Right ventricle myocardium superior (tissue), 1 donor: ENCODE measurements at places on chromosomes 5 and 9. TPM values are rescaled to one million over a fixed set of nuclear protein-coding genes. Genes with fewer than 3 reads are reported as not detected.

The SLC26A2 gene
- 2.9 TPM for total RNA-seq

The ISL1 gene
- not detected for total RNA-seq

The KCNT1 gene
- 3.9 TPM for total RNA-seq

The IFNA14 gene
- not detected for total RNA-seq

The PPP2R2B gene
- total RNA-seq = 0.19 TPM

The HMCN2 gene
- total RNA-seq = 5.2 TPM

The GPR150 gene
- total RNA-seq = not detected

The NIM1K gene
- 0.22 TPM for total RNA-seq

The TRPM3 gene
- 0.16 TPM for total RNA-seq

The RALGPS1 gene
- total RNA-seq = 17.7 TPM

The ATOX1 gene
- total RNA-seq = 61.7 TPM

GRCh38 chr9:130414910-130415746 lies 29.6 kb upstream of the ASS1 start:
- no peak for DNase-seq

- DNase-seq = no peak
These were observed 85.5 kb upstream of the MAP1B start for GRCh38 chr5:72021651-72022357.

DNA sequence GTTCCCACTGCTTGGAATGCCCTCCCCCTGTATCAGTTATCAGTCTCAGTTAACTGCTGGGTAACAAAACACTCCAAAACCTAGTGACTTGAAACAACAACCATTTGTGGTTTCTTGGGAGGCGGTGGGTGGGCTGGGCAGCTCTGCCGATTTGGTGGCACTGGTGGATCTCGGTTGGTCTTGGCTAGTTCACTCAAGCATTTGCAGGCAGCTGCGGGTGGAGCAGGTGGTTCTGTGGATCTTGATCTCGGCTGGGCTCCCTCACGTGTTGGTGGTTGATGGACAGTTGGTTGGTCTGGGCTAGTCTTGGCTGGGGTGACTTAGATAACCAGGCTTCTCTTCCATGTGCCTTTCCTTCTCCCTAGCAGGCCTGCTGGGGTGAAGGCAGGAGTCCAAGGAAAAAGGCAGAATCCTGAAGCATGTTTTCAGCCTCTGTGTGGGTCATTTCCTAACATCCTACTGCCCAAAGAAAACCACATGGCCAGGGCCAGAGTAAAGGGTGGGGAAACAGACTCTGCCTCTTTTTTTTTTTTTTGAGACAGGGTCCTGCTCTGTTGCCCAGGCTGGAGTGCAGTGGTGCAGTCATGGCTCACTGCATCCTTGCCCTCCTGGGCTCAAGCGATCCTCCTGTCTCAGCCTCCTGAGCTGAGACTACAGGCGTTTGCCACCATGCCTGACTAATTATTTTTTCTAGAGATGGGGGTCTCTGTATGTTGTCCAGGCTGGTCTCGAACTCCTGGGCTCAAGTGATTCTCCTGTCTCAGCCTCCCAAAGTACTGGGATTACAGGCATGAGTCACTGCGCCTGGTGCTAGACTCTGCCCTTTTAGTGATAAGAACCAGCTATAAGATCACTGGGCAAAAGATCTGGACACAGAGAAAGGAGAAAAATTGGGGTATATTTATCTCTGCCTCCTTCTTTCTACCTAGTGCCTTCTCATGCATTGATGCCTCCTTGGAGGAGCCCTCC lies 183.7 kb downstream of the RGS3 start:
- no peak for DNase-seq

DNA sequence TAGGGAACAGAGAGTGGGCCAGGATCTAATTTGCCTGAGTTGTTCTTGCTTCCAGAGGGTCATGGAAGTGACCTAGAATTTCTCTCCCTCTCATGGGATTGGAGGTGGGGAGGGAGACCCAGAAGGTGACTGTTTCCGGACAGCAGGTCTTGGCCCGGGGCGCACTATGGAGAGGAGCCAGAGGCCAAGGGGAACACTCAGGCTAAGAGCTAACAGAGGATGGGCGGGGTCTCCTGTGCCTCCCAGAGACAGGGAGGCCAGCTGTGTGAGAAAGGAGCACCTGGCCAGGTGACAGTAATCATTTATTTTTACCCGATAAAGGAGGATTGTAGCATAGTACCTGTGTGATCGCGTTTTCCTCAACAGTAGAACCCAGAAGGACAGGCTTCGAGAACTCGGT lies 50.9 kb upstream of the ANKH start:
- no peak for DNase-seq

- DNase-seq = no peak
These were observed 311.5 kb upstream of the DAP start for GRCh38 chr5:11072568-11072967.

- no peak for DNase-seq
These were observed 345.9 kb upstream of the NUDT12 start for GRCh38 chr5:103908336-103909080.

GRCh38 chr9:95595721-95596295 lies 79.0 kb upstream of the PTCH1 start:
- no peak for DNase-seq

- DNase-seq = no peak
These were observed 269.9 kb downstream of the MAN2A1 start for GRCh38 chr5:109959652-109960051.

- DNase-seq = no peak
These were observed 46.8 kb downstream of the APTX start for GRCh38 chr9:32954642-32955041.

GRCh38 chr5:80204808-80205614 lies 50.8 kb downstream of the SERINC5 start:
- DNase-seq = no peak

DNA sequence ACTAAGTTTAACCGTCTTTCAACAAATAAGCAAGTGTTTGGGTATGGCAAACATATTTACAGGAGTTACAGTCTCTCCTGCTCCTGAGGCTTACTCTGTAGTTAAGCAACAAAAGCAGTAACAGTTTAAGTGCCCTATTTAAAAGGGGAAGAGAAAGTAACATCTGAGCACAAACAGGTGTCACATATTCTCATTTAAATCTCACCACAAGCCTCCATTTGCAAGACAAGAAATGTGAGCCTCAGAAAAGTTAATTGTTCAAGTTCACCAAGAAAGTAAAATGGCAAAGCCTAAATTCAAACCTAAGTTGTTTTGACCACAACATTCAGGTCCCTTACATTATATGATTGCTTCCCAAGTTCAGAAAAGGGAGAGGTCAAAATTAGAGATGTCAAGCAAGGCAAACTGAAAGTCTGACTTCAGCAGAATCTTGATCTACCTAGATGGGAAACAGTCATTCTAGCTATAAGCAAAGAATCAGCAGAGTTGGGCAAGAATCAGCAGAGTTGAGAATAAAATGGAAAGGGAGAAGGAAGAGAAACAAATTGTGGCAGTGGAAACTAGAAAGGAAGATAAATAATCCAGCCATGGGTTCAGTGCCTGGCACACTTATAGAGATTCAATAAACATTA lies 93.4 kb downstream of the STRBP start:
- DNase-seq = no peak

GRCh38 chr9:10130061-10130675 lies 482.6 kb downstream of the PTPRD start:
- no peak for DNase-seq

DNA sequence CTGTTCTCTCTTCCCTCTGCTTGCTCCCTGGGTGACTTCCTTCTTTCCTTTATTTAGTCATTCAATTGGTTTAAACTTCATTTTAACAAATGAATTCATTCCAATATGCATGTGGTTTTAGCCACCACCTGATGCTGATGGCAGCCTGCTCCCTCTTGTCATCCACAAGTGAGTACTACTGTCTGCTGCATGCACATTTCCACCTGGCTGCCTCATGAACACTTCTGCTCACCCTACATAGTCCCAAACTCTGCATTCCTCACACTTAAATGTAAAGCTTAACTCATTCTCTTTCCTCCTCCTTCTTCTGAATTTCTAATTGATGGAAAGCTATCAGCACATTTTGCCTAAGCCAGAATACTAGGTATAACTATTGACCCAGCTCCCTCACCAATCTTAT lies 184.7 kb upstream of the ZNF462 start:
- no peak for DNase-seq

- DNase-seq = no peak
These were observed 111.1 kb downstream of the ARRDC3 start for GRCh38 chr5:91271999-91272398.

- no peak for DNase-seq
These were observed 231.7 kb downstream of the ARHGAP26 start for GRCh38 chr5:143001764-143002351.

DNA sequence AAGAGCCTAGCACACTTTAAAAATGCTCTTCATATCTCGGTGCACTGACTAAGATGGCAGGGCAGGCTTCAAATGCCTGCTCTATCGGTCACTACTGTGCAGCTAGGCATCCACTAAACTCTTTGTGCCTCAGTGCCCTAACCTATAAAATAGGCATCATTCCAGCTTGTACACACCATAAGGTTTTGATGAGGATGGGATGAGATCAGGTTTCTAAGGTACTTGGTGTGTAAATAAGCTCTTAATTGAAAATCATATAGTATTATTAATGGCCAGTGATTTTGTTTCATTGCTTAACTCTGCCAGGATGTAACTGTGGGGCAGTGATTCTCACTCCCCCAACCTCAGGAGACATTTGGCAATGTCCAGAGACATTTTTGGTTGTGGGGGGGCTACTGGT lies 78.5 kb downstream of the ALDH1A1 start:
- no peak for DNase-seq

GRCh38 chr9:92707530-92707929 lies 37.6 kb upstream of the IPPK start:
- no peak for DNase-seq

DNA sequence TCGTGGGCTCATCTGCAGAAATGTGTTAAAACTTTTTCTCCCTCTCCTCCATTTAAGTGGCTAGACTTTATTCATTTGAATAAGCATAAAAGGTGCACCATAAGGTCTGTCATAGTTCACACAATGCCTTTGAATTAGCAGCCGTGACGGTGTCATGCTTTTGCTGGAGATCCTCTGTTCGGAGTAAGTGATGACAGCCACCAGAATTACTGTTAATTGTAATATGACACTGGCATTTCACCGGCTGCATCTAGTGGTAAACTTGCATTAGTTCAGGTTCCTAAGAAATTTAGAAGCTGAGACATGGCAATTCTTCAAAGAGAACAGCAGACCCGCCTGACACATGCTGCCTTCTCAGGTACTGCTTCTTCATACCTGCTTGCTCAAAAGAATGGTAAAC lies 241.7 kb downstream of the EBF1 start:
- no peak for DNase-seq

- DNase-seq = no peak
These were observed 337.5 kb downstream of the NR2F1-AS1 start for GRCh38 chr5:93243481-93243880.

GRCh38 chr5:115180165-115180709 lies 10.5 kb upstream of the TRIM36 start:
- peak; percentile 49 for DNase-seq

DNA sequence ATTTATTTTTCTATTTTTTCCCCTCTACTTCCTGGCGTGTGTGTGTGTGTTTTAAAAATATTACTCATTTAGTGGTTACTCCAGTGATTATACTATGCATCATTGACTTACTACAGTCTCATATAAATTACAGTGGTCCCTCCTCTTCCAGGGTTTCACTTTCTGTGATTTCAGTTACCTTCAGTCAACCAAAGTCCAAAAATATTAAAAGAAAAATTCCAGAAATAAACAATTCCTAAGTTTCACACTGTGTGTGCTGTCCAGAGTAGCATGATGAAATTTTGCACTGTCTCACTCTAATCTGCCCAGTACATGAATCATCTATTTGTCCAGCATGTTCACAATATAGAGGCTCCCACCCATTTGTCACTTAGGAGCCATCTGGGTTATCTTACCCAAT lies 47.4 kb upstream of the CCDC112 start:
- DNase-seq = no peak

DNA sequence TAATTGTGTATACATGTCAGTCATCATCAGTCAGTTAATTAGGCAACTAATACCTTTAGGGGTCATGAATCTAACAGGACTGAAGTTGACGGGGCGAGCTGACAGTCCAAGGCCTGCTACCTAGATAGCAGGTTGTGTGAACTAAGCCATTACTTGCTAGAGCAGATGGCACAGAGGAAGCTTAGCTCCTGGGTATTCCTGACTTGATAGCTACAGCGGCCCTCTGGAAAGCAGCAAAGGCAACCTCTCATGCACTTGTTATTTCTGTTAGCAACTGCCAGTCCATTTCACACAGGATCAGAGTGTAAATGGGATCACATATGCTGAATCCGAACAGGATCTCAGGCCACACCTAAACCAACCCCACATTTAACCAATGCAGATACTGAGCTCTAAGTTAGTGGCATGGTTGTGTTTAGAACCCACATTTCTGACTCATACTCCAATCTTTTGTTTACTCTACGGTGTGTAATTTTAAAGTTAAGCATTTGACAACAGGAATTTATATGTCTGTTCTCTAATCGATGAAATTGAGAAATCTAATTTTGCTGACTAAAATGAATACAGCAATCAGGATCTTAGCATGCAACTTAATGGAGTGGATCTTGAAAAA lies 521.3 kb upstream of the ZNF608 start:
- DNase-seq = no peak

DNA sequence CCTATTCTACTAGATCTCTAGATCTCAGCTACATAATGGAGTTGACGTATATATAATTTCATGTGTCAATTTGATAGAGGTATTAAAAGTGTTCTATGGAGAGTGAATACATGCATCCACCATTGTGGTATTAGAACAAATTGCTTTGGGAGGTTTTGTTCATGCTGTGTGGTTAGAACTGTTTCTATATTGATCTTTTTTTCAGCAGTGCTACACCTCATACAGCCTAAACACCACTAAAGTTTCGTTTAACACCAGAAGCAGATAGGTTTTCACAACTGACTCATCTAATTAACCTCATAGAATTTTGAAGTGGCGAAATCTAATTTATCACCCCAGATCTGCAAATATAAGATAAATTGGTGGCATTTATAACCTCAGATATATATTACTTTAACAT lies 269.4 kb upstream of the SEMA6A start:
- no peak for DNase-seq

GRCh38 chr9:20289423-20290010 lies 332.8 kb downstream of the MLLT3 start:
- no peak for DNase-seq

DNA sequence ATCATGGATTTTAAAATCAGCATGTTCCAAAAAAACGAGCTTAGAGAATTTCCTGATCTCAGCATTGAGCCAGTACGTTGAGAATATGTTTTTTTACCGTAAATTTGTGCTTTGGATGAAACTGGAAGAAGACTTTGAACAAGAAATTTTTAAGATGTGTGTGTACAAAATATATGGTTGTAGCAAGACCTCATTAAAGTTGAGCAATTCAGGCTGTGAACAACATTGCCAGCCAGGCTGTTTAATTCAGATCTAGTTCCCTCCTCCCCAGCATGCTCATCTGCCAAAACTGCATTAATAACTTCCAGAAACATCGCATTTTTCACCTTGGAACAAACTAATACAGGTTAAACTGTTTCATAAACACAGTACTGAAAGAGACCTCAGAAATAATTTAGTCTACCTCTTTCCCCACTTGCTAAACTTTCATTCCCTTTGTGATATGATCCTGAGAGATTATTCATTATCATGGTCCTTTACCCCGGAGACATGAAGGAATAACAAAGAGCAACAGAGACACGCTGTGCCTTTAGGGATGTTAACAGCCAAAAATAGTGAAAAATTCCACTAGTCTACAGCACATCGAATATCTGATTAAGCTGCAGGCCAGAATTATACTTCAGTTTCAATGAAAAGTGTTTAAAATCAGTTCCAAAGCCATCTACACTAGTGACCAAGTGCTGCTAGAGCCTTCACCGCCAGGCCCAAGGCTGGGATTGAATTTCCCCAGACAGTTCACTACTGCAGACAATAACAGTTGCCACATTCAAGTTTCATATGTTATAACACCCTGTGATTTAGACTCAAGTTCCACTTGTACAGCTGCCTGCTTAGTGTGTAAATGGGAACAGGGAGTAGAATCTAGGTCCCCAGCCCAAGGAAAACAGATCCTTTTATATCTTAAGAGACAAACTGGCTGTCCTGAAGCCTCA lies 89.6 kb downstream of the EFNA5 start:
- DNase-seq = no peak
